Hepatocyte (in vitro differentiated cells): ENCODE measurements at places on chromosomes 2 and 18.

- no peak for DNase-seq
Measured at GRCh38 chr2:133378928-133379549, 189.2 kb downstream of the NCKAP5 start.

DNA sequence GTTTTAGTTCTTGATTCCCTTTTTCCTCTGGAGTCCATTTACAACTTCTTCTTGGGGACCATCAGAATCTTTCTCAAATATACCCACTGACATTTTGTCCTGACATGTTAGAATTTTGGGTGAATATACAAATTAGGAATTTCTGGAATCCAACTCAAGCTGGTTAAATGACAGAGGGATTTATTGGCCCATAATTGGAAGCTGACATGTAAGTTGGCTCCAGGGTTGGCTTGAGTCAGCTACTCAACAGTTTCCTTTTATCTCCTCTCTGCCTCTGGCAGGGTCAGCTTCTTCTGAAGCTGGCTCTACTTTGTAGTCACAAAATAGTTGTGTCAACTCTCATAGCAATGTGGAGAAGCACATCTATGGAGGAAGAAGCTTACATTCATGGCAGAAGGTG lies 36.6 kb upstream of the PPP1R1C start:
- DNase-seq, result no peak

DNA sequence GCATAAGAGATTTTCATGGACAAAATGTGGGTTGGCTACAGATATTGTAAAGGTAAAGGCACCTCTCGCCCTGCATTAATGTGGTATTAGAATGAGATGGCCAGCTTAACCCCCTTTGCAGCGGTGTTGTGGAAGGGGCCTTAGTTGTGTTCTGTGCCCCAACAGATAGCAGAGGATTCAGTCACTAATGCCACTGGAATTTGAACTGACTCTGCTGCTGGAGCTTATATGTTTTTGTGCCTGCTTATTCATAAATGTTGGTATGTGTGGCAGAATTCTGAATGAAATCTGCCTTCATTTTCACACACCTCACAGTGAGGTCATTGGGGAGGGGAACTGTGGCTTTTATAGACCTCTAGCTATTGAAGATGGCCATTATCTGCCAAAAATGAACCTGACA lies 90.7 kb upstream of the ITGA6 start:
- no peak for DNase-seq

- DNase-seq, result no peak
Measured at GRCh38 chr2:47654790-47655562, 128.0 kb upstream of the MSH6 start.

- DNase-seq, result no peak
Measured at GRCh38 chr2:2484301-2484700, 153.2 kb upstream of the MYT1L start.

DNA sequence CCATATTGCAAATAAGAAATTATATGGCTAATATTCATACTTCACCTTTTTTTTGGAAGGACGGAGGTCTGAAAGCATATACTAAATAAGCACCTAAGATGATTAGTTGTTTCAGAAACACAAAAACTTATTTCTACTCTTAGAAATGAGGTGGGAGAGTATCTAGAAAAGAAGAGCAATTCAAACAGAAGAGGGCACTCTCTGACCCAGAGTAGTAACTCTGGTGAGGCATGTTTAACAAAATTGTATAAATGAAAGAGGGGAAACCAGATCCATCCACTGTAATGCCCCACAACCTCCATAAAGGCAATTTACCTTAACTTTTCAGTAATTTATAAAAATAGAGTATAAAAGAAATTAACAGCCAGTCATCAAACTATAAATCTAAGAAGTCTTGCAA lies 669.6 kb upstream of the VRK2 start:
- peak; percentile 18 for DNase-seq

GRCh38 chr2:159249990-159250715 lies 36.4 kb downstream of the WDSUB1 start:
- DNase-seq, result peak; percentile 47

GRCh38 chr18:54805571-54806334 lies 22.5 kb upstream of the RAB27B start:
- peak; percentile 50 for DNase-seq

GRCh38 chr18:80233201-80233835 lies 14.0 kb downstream of the PARD6G start:
- DNase-seq, result no peak
